Central memory CD8-positive, alpha-beta T cell (primary cell): ENCODE measurements at places on chromosomes 1 and 21.

DNA sequence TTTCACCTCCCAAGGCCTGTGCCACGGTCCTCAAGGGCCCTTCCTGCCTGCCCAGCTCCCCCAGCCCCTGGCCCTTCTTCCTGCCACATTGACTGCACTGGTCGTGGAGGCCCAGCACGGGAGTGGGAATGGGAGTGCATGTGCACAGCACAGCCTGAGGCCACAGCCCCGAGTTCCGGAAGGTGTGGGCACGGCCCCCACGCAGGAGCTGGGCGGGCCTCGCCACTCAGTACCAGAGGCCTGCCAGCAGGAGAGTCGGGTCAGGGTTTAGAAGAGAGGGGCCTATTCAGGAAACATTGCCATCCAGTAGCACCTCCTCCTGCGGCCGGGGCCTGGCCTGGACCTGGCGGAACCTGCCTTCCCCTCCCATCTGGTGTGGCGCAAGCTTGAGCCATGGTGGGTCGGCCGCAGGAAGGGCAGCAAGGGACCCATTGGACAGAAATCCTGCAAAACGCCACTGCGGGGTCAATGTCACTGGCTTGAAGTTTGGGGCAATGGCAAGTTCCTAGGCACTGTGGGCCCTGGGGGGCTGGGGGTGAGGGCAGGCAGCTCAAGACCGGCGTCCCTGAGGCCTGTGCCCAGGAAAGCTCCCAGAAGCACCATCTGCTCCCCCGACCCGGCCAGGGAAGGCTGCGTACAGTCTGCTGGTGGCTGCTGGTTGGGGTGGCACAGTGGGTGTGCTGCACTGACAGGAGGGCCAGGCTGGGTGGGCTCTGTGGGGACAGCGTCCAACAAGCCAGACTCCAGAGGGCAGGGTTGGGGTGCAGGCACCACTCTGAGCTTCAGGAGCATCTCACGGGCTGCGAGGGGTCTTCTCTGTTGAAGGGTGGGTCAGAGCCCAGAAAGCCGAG lies 1.8 kb upstream of the TMEM52 start:
- no peak for DNase-seq

GRCh38 chr1:205147191-205147835 lies 25.5 kb upstream of the RBBP5 start:
- DNase-seq, result no peak

DNA sequence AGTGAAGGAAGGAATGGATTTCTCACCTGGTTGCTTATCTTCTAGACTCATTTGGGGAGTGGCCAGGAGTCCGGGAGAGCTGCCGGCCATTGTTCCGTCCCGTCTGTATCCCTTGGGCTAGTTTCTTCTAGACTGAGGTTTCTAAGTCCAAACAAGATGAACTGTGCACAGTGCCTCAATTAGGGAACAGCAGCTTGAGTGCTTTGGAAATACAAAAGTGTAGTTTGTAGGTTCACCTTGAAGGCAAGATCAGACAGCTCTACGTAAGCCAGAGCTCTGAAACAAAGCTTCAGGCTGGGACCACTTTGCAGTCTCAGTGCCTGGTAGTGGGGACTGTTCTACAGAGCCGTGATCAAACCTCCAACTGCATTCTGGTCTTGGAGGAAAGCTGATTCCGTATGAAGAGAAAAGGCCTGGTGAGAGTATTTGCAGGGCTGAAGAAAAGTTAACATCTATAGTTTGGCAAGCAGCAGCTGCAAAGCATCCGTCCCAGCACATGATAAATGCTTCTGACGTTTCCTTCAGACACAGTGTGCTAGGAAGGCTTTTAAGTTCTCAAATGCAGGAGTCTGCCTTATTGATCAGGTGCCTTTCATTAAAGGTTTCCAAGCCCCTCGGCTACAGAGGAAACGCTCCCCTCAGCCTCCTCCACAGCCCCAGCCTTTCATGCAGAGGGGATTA lies 432.8 kb downstream of the KIF26B start:
- no peak for DNase-seq

- no peak for DNase-seq
Measured at GRCh38 chr1:209613400-209614150, 30.1 kb downstream of the CAMK1G start.

DNA sequence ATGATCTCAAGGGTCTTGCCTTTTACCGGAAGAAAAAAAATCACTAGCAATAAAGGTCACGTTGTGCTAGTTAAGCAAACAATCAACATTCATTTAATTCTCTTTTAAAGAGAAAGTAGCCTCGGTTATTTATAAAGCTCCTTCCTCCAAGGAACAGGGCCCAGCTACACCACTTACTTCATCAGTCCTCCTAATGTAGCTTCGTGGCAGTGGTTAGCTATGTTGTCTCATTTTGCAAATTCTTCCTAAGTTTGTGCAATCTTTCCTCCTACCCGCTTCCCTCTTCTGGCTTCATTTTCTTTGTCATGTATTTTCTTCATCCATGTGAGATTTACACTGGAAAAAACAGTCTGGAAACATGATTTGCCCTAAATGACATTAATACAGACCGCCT lies 554.2 kb downstream of the NUF2 start:
- DNase-seq, result no peak

- DNase-seq, result no peak
Measured at GRCh38 chr1:84164567-84165021, 20.5 kb downstream of the PRKACB start.

DNA sequence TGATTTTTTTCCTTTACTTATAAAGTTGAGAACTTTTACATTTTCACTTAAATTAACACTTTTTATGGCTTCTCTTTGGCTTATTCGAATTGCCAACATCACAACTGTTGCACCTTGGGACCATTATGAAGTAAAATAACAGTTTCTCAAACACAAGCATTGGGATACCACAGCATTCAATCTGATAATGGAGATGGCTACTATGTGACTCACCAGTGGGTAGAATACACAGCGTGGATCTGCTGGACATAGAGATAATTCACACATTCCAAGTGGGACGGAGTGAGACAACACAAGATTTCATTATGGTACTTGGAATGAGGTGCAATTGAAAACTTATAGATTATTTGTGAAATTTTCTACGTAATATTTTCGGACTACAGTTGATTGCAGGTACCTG lies 68.0 kb downstream of the ADAMTS1 start:
- DNase-seq, result no peak

- no peak for DNase-seq
Measured at GRCh38 chr1:111320066-111320879, 29.6 kb downstream of the CHIA start.

- DNase-seq, result no peak
Measured at GRCh38 chr1:107291987-107292386, 151.1 kb downstream of the NTNG1 start.

- no peak for DNase-seq
Measured at GRCh38 chr1:185929776-185930175, 195.6 kb downstream of the HMCN1 start.

DNA sequence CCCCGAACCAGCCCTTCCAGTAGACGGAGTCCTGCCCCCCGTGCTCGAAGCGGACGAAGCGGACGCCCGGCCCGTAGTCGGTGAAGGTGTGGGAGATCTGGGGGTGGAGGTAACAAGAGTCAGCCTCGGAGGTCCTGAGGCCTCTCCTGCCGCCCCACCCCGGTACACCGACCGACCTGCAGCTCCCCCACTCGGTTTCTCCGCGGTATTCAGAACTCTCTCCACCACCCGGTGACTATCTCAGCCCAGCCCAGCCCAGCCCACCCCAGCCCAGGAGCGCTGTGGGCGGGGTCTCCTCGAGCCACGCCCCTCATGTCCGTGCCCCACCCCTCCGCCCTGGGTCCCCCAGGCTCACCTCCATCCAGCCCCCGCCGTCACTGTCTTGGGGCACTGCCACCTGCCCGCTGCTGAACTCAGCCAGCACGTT lies 5.5 kb downstream of the FBXO2 start:
- DNase-seq, result no peak
